ENCODE measurements at places on chromosomes 7 and 10.

GRCh38 chr10:31000071-31000782, 31.4 kb downstream of the ZNF438 start:
- no peak for DNase-seq

DNA sequence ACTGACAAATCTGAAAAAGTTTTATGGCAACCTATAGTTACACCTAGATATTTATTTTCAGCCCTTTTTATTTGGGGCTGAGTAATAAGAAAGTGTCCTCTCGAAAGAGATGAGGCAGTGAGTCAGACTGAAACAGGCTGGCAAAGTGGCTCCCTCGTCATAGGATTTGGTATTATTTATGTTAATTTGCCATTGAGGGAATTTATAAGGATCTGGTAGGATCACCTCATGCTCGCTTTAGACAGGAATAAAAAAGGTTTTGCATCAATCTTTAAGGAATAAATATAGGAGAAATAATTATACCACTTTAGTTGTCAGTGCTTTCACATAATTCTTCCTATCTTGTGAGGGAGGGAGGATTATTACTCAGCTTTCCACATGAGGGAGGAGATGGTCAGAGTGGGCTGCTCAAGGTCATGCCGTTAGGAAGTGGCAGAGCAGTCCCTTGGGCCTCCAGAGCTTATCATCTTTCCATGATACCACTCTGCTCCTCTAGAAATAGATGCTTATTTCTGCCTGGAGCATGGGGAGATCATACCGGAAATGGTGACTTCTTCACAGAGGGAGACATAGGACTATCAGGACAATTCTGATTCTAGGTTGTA, 356.8 kb downstream of the GPR158 start:
- DNase-seq: no peak

DNA sequence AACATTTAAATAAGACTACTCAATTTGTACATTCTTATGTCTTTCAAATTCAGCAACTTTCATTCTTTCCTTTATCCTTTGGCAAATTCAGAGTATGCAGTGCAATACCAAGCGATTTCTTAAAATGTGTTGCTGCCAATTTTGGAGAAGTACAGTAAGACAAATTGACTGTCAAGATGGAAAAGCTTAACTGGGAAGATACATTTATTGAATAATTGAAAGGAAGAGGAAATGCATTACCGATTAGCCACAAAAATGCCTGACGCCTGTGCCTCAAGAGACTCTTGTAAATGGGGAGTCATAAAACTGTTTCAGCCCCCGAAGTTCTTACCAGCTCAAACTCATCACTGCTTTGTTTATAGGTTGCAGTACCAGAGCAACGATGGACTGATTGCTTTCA, 373.3 kb upstream of the GALNT17 start:
- DNase-seq: no peak

GRCh38 chr7:12474035-12474434, 70.4 kb upstream of the VWDE start:
- no peak for DNase-seq

DNA sequence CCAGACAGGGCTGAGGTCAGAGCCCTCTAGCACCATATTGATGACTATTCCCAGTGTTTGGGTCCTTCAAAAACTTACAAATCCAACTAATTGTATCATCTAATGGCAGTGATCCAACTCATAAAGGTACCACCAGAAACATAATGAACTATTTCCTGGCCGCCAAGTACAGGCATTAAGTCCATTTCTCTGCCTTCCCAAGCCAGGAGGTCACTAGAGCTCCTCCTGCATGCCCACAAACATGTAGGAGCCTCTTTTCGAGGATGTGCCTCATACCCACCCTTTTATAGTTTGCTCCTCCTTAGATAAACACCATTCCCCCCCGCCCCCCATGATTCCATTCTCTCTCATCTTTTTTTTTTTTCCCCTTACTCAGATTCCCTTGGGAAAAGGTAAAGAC, 91.3 kb downstream of the CHN2 start:
- no peak for DNase-seq

DNA sequence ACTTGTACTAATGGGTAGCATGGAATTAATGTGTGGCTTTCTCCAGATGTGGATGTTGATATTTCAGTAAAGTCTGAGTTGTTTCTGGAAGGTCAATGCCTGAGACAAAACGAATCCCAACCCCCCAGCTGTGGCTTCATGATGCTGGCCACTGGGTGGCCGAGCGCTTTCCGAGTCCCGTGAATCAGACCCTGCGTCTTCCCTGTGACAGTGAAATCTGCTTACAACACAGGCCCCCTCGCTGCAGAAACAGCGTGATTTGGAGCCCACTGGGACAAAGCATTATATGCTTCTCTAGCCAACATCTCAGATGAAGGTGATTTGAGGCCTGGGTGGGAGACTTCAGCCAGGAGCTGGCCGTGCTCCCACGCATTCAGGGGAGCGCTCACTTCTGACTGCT, 124.7 kb downstream of the WDR37 start:
- no peak for DNase-seq

GRCh38 chr10:30227481-30227880, 121.6 kb downstream of the MTPAP start:
- DNase-seq: no peak

- no peak for DNase-seq
Observed at GRCh38 chr7:150357771-150358427, 10.7 kb upstream of the REPIN1 start.

- no peak for DNase-seq
Observed at GRCh38 chr10:30456266-30456665, 22.3 kb downstream of the MAP3K8 start.

DNA sequence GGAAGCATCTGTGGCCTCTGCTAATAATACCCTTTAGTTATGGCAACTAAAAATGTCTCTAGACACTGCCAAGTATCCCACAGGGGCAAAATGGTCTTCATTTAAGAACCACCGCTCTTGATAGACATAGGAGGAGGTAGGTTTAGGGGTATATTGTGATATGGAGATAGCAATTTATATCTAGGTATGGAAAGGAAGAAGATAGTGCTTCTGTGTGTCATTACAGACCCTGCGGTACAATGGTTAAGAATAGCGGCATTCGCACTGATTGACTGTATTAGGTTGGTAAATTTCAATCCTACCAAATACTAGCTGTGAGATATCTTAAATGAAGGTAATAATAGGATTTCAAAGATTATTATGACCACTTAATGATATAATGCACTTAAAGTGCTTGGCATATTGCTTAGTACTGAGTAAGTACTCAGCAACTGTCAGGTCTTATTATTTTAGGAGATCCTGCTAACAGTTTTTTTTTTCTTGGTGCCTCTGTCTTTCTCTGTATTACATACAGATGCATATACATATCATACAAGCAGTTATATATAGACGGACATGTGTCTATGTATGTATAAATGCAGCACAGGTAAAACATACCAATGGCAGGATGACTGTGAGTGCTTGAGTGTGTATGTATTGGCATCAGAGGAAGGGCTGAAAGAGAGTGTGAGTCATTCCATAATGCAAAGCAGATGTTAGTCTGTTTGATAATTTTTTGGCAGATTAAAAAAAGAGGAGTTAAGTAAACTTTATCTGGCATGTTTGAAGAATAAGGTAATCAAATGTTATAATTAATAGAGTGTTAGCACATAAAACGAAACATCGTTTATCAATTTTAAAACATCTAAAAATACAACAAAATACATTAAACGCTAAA, 50.0 kb upstream of the ITGB8 start:
- no peak for DNase-seq

- no peak for DNase-seq
Observed at GRCh38 chr7:1395211-1396070, 63.8 kb downstream of the MICALL2 start.

DNA sequence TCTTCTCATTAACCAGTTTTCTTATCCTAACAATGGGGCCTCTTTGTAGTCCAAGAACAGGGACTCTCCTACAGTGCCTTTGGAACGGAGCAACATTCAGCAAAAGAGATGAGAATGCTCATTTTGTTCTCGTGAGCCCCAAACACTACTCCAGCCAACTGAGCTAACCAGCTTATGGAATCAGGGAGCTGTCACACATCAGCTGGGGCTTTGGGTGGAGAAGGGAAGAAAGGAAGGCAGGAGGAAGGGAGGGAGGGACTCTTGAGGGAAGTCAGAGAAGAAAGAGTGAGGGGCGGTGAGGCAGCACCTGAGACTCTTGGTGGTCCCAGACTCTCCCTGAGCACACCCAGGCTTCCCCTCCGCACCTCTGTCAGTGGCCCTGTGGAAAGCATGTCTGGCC, 123.1 kb downstream of the CLEC2L start:
- DNase-seq: peak; percentile 51

- DNase-seq: no peak
Observed at GRCh38 chr7:153698046-153698445, 354.2 kb upstream of the DPP6 start.

DNA sequence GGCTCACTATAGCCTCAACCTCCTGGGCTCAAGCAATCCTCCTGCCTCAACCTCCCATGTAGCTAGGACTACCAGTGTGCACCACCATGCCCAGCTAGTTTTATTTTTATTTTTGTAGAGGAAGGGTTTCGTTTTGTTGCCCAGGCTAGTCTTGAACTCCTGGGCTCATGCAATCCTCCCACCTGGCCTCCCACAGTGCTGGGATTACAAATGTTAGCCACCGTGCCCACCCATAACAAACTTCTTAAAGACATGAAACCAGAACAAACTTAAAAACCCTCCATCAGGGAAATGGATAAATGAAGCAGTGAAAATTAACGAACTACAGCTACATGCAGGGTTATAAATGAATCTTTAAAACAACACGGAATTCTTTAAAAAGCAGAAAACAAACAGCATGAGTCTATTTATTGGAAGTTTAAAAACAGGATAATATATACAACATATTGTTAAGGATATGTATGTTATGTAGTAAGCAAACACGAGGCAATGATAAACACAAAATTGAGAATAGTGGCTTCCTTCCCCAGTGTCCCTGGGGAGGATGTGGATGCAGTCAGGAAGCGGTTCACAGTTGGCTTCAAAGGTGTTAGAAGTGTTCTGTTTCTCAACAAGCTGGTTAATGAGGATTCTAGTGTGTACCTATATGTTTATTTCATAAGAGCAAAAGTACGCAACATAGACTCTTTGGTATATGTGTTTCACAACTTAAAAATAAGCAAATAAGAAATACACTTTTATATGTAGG, 128.2 kb upstream of the IMMP2L start:
- DNase-seq: no peak

GRCh38 chr7:157699357-157700013, 362.7 kb downstream of the DNAJB6 start:
- DNase-seq: no peak

GRCh38 chr10:61779950-61780659, 117.4 kb downstream of the CABCOCO1 start:
- no peak for DNase-seq

DNA sequence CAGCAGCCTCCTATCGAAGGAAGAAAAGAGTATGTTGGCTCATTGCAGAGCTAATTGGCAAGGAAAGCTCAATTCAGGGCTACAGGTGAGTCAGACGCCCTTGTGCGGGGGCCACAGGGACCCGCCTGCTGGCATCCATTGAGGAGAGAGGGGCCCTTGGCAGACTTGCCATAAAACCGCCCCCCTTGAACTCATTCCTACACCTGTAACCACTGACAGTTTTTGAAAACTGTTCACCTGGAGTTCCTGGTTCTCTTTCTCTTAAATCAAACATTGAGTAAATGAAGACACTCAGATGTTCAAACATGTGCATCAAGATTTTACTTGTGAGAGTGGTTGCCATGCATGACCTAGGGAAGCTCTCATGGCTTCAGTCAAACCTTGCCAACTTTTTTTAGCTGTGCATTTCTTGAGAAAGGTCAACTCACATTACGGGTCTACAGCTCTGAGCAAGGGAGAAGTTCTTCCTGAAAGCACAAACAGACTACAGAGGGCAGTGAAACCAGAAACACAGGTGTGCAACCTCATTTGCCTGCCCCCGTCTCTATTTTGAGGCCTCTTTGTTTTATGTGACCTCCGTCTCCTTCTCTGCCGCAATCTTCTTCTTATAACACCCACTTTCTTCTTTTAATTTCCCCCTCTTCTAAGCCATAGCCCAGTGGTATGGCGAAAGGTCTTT, 87.8 kb downstream of the TBXAS1 start:
- DNase-seq: no peak

DNA sequence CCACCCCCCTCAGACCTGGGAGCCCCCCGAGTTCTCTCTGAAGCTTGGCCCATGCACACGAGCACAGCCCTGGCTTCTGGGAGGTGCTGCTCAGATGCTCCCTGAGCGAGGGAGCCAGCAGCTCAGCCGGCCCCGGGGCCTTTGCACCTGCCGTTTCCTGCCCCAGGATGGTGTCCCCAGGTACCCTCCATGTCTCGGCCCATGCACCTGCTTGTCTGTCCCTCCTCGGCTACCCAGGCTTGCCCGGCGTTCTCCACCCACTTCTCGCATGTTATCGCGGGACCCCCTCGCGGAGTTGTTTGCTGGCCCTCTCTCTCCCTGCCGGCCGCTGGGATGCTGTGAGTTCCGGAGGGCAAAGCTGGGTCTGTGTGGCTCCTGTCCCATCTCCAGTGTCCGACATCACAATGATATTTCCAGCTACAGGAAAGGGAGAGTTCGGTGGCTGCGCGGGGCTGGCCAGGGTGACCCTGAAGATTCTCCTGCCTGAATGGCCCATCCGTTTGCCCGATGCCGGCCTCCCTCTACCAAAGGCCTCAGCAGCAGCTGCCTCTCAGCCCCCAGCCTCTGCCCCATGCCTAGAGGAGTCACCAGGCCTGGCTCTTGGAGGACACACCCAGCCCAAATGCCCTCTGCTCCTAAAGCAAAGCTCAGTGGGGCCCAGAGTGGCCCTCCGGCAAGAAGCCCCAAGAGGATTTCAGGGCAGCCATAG, 12.2 kb upstream of the LFNG start:
- DNase-seq: no peak
